Stimulated activated CD4-positive, alpha-beta T cell treated with anti-CD3 and anti-CD28 coated beads, Interleukin-4, amount 100 ng/mL, for 4 hours (primary cell): ENCODE measurements at places on chromosomes 6 and 20.

- DNase-seq = no peak
Observed at GRCh38 chr6:125357515-125358256, 55.9 kb upstream of the HDDC2 start.

DNA sequence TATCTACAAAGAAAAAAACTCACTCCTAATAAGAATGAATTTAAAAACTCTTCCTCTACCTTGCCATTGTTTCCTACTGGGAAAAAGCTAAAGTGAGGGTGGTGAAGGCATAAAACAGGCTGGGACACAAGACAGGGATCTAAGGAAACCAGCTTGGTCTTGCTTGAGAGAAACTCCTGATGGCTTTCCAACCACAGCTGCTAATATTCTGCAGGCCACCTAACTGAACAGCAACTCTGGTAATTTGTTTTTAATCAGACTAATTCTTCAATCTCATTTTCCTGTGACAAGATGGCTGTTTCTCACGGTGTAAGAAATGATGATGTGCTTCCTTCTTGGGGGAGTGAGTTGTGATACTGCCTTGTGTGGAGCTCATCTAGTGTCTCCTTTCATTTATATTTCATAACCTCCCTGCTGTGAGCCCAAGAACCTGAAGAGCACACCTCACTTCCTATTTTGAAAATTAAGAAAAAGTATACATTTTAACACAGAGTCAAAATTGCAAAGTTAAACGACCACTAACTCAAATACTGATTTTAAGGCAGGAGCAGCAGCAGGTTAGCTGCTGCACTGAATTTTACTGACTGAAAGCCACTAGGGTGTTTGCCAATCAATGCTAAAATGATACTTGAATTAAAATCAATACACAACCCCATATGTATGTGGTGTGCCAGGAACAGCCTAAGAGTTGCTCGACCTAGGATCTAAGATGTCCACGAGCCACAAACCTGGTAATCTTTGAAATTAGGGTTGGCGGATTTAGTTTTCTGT lies 58.0 kb downstream of the BACH2 start:
- no peak for DNase-seq

- DNase-seq = no peak
Observed at GRCh38 chr20:48143435-48144081, 358.3 kb upstream of the SULF2 start.

DNA sequence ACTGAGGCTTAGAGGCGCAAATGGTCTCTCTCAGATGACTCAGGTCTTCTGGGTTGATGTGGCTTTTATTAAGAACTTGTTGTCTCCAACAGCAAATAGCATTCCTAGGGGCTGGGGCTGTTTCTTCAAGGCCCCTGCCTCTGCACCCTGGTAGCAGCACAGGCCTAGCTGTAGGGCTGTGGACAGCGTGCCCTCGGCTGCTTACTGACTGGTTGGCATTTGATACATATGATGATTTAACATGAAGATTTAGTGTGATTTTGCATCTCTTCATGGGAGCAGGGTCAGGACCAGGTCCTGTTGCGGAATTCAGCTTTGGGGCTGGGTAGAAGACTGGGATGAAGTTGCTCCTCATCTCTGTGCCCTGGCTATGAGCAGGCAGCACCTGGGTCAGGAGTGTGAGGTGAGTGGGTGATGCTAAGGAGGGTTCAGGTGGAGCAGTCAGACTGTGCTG lies 24.3 kb upstream of the IER3 start:
- DNase-seq = no peak

- no peak for DNase-seq
Observed at GRCh38 chr20:15317546-15318232, 980.3 kb upstream of the FLRT3 start.
